Umbilical cord (tissue), 2 donors: ENCODE measurements at places on chromosomes 4 and X.

DNA sequence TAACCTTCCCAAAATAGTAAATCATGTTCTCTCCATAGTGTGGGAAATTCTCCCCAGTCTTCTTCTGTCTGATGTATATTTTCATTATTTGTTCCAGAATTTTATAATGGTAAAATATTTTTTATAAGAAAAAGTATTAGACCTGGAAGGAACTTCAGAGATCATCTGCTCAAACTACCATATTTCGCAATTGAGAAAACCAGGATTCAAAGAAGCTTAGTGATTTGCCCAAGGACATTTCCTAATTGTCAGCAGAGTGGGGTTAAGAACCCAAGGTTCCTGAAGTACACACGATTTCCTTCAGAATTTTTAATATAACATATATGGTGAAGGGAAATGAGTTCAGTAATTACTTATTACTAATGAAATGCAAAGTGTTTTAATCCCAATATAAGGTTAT, 24.1 kb downstream of the OCIAD1 start:
- DNase-seq: no peak

GRCh38 chr4:80075995-80076675, 3.1 kb upstream of the ANTXR2 start:
- no peak for DNase-seq

DNA sequence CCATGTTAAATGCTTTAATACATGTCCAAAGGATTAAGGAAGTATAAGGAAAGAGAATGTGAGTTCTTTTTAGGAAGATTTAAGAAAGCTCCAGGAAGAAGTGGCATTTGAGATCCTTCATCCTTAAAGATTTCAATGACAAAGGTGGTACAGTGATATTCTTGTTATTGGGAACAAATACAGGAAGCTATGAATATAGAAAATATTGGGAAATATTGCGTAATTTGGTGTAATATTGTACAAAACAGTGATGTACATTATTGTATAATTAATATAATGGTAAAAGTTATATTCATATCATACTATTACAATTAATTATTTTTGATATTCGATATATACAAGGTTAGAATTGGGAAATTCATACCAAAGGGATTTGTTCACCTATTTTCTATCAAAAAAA, 937.9 kb downstream of the CCSER1 start:
- DNase-seq: no peak

DNA sequence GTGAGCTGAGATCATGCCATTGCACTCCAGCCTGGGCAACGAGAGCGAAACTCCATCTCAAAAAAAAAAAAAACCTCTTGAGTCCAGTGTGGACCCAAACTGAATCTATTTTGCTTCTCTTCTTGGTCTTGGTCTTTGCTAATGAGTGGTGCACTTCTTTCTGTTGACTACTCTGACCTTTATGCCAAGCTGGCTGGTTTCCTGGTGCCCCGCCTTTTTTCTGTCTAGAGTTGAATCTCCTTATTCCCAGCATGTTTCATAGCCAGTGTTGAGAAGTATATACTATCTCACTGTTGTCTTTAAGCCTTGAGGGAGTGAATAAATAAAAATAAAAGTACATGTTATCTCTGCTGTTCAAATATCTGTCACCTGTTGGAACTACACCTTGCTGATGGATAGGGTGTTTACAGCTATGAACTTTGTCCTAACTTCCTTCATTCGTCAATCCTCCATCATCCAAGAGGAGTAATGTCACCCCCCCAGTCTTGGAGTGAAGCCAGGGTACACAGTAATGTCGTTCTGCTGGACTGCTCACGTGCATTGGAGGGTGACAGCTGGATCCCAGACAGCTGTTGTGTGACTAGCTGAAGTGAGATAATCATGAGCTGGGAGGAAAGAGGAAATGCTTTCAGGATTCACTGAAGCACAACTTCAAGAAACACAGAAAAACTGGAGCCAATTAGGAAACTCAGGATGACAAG, 99.3 kb upstream of the PRKG2 start:
- no peak for DNase-seq

GRCh38 chr4:95061220-95061619, 303.5 kb downstream of the BMPR1B start:
- DNase-seq: peak; percentile 22

- DNase-seq: peak; percentile 88
These were observed 10.6 kb upstream of the ELF4 start for GRCh38 chrX:130120746-130121504.

- no peak for DNase-seq
These were observed 16.9 kb downstream of the WDR1 start for GRCh38 chr4:10099499-10100325.

GRCh38 chr4:45944000-45944399, 179.9 kb downstream of the GABRG1 start:
- no peak for DNase-seq

DNA sequence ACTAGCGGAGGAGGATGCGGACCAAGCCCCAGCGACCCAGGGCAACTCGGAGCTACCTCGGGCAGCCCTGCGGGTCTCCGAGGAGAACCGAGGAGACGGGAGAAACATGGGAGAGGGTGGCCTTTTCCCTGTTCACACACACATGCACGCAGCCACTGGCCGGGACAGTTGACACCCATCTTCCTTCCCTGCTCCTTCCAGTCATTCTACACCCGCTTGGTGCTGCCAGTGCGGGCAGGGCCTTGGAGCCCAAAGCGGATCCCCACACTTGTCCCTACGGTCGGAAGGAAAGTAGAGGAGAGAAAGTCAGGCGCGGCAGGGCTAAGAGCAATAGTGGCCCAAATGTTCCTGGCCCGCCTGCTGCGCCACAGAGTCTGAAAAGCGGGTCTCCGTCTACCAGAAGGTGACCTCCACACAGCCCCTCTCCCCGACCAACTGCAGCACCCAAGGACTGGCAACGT, 1.1 kb upstream of the PPP3CA start:
- DNase-seq: no peak

DNA sequence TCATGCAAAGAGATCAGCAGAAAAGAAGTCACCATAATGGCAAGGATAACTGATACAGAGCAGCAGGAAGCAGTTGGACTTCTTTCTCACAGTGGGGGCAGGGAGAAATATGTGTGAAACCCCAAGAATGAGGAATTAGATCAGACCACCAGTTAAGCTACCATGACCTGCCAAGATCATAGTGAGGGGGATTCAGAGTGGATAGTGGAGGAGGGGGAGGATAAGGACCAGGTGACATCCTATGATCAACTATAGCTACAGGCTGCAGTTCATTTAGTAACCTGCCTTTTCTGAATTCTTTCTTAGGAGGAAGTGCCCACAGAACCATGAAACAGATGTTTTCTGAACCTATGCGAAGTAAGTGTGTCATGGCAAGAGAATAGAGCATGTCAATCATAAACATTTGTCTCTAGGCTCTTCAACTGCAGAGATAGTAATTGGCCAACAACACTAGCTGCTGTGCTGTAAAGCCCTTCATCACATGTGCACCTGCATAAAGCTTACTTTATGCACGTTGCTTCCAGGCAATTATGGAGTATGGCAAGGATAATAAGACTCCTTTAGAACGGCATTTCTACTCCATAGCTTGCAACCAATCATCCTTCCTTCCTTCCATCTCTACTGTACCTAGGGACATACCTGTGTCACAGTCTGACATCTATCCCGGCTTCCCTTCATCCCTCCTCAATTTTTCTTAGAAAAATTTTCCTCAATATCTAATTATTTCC, 329.7 kb downstream of the EPHA5 start:
- DNase-seq: no peak

DNA sequence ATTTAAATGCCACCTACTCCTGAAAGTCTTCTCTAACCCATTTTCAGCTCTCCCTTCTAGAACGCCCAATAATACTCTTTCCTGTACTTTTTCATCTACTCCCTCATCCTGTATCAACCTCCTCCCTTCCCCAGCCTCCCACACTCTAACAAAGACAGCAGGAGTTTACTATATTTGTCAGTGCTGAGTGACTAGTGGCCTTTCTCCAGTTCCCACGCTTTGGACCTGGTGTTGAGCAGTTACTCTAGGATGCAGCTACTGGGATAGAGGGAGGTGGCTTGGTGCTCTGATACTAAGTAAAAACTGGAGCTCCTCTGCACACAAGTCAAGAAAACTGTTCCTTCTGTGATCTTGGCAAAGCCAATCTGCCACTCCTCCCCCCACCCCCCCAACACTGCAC, 36.1 kb upstream of the KLHL13 start:
- no peak for DNase-seq

GRCh38 chr4:40829586-40829985, 79.8 kb downstream of the NSUN7 start:
- DNase-seq: no peak

GRCh38 chrX:48003367-48003757, 427 bp downstream of the ZNF182 start:
- DNase-seq: no peak
